ENCODE measurements at places on chromosomes 4 and X.

GRCh38 chrX:1600406-1601050 lies 9.1 kb downstream of the AKAP17A start:
- DNase-seq: no peak

GRCh38 chr4:8106451-8107025 lies 52.1 kb downstream of the ABLIM2 start:
- no peak for DNase-seq

DNA sequence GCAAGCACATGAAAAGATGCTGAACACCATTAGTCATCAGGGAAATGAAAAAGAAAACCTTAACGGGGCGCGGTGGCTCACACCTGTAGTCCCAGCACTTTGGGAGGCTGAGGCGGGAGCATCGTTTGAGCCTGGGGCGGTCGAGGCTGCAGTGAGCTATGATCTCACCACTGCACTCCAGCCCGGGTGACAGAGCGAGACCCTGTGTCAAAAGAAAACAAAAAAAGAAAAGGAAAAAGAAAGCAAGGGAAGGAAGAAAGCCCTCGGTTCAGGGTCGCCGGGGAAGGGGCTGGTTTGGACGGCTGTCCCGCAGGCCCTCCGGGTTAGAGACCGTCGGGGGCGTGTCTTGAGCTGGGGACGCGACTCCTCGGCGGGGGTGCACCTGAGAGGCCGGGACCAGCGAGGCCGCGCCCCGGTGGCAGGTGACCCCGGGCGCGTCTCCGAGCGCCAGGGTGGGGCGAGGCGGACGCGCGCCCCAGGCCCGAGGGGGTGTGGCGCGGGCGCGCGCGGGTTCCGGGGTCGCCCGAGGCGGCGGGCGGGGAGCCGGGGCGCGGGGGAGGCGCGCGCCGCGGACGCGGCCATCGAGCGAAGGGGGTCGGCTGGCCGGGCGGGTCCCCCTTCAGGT lies 478 bp upstream of the PLXNA3 start:
- no peak for DNase-seq

DNA sequence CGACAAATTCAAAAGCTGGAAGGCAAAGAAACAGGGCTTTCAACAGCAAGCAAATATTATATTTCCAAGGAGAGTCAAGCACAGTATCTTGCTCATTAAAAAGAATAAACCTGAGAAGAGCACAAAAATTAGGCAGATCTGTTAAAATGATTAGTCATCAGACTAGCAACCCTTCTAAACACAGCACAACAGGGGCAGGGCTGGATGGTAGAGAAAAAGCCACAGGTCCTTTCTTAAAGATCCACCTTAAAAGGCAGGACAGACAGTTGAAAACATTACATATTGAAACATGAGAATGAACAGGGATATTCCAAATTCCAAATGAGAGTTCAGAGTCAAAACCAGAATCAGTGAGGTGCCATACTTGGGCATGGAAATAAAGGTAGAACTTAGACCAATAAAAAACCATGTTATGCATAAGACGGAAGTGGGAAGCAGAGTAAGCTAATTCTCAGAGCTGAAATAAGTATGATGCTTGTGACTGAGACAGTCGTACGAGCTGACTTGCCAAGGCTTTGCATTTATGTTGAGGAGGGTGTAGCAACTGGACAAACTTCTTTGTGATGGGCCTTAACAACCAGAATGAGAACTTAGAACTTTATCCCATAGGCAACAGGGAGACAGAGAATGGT lies 126.9 kb upstream of the FAM9B start:
- no peak for DNase-seq

DNA sequence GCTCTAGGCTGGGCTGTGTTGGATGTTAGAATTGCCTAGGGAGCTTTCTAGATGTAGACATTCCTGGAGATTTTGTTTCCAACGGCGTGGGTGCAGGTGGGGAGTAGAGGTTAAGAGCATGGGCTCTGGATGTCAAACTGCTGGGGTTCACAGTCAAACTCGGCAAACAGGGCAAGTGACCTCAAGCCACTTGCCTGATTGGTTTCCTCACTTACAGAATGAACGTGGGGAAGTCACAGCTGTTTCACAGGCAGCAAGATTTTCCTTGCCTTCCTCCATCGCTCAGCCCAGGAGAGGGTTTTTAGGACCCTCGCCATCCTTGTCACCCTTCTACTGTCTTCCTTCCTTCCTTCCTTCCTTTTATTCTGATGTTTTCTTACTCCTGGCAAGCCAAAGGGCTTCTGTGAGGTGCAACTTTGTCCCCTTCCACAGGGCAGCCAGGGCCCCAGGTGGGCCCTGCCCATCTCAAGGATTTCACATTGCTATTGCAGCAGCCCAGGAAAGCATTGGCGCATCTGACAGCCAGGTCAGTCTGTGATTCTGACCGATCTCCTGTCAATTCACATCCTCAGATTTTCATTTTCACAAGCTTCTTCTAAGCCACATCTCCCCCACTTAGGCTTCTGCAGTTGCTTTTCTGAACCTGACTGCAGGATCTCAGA lies 7.0 kb downstream of the RTL5 start:
- DNase-seq: no peak
